Stimulated activated CD4-positive, alpha-beta T cell treated with anti-CD3 and anti-CD28 coated beads, Interleukin-12 subunit alpha, Interleukin-12 subunit beta, amount 100 ng/mL, for 24 hours (primary cell): ENCODE measurements at places on chromosomes 3 and 15.
A peak's percentile ranks its signal among the peaks of the same experiment; 100 is the strongest.

DNA sequence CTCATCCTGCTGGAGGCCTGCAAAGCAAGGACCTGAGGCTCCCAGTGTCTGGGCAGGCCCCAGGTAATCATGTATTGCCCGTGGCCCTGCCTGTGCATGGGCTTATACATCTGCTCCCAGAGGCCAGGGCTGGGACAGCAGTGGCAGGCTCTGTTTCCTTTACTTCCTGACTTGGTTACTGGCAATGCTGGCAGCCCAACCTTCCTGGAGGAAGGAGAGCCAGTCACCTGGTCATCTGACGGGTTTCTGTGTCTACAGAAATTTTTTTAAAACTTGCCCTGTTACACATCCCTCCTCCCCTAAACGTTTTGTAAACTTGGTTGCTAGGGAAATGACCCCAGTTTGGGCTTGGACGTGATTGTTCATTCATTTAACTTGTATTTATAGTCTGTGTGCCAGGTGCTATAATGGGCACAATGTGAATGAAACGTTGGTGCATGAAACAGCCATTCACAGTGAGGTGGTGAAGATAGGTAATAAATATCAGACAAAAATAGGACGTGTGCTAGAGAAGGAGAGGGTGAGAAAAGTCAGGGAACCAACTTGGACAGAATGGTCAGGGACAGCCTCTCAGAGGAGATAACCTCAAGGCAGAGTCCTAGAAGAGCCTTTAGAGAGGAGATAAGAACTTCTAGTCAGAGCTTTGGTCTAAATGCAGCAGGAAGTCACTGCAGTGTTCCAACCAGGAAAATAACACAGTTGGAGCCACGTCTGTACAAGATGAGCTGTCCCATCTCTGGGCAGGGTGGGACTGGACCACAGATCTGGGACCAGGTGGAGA lies 14.1 kb downstream of the TEX264 start:
- no peak for DNase-seq

- DNase-seq: no peak
Observed at GRCh38 chr3:127775398-127776109, 46.8 kb downstream of the MGLL start.

GRCh38 chr3:102200126-102200525 lies 234.7 kb upstream of the ZPLD1 start:
- no peak for DNase-seq

DNA sequence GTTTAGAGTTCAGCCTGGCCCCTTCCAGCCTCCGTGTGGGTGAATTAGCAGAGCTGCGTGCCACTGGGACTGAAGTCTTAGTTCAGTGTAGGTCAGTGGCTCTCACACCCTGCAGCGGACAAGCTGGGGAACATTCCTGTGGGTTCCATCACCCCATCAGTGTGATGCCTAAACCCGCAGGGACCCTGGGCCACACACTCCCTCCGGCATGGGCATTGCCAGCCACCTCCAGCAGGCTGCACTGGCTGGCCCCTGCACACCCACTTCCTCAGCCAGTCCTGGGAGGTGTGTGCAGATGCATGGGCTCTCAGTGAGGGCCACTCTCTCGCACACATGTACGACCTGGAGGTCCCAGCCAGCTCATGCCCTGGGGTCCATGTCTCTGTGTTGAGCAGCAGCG lies 32.1 kb upstream of the TOPBP1 start:
- no peak for DNase-seq

DNA sequence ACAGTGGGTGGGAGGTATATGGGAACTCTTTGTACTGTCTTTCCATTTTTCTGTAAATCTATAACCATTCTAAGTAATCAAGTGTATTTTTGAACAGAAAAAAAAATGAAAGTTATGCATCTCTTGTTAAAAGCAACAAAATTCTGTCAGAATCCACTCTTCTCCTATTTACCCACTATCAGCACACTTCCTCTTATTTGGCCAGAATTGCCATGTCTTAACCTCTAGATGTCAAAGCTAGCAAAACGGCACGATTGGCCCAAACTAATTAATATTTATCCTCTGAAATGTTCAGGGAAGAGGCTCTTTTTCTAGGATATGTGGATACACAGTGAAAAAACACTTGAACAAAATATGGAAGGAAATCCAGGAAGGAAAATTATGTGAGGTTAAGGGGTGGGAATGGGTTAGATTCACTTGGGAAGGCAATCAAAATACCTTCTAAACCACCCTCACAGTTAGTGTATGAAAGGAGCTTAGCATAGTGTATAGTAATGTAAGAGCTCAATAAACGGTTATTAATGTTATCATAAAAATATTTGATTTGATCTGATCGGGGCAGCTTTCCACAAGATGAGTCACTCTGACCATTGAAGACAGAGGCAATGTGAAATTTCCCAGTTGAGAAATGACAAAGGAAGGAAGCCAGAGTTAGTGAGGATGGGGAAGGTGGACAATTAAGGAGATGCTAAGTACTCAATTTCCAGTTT lies 20.1 kb upstream of the TGFBR2 start:
- no peak for DNase-seq

DNA sequence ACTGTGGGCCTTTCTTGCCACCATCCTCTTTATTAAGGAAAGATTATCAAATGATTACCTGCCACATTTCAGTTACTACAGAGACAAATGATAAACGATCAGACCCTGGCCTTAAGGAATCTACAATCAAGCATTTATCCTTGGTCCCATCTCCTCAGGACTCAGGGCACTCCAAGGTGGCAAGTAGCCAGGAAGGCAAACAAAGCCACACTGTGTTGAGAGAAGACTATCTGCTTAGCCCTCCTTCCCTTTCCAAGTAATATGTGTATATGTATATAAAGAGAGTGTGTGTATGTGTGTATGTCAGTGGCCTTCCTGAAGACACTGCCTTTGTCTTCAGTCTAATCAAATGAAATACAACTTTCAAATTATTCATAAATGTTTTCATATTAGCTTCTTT lies 490.1 kb upstream of the ATP11B start:
- no peak for DNase-seq

DNA sequence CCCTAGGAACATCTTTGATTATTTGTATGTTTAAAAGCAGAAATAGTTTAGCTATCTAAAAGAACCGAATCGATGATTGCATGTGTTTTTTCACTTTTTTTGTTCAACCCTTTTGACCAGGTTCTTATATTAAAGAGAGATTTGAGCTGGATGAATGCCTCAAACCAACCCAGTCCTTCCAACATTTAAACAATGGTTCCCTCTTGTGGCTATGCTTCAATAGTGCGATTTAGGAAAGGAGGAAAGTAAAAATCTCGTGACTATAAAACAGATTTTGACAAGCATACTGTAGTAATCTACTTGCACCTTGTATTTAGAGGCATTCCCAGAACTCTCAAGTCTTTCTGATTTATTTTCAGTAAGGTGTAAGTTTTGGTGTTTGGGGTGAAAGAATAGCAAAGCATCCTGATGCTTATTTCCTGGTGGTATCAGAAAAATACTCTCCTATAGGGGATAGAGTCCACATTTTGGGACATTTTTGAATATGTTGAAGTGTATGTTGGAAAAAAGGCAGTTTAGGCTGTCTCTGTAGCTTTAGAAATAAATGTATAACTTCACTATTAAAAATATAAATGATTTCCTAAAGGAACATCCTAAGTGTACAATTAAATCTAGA lies 159.6 kb upstream of the KCNH8 start:
- DNase-seq: no peak

DNA sequence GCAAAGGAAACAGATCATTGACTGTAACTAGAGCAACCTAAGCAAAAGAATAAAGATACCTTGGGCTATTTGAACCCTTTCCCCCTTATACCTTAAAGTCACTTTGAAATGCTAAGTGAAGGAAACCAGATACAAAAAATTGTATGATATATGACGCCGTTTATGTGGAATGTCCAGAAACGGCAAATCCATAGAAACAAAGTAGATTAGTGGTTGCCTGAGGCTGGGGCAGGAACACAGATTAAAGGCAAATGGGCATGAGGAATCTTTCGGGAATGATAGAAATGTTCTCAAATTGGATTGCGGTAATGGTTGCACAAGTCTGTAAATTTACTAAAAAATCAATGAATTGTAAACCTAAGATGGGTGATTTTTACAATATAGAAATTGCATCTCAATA lies 160.1 kb upstream of the CCDC54 start:
- no peak for DNase-seq

GRCh38 chr3:197083486-197083885 lies 53.9 kb upstream of the MELTF start:
- DNase-seq: no peak

DNA sequence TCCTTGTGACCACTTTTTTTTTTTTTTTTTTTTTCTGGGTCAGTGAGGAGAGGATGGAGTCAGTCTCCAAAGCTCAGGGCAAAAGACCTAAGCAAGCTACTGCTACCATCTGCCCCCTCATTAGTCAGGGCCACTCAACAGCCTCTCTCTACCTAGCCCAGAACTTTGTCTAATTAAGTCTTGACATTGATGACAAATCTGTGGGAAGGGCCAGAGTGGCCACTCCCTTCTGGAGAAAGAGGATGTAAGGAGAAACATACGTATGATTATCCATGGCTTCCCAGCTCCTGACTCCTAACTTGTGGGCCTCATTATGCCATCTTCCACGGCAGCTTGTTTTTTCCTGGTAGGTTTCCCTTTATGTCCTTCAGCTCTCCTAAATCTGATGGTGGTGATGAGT lies 37.9 kb downstream of the NR1I2 start:
- no peak for DNase-seq

DNA sequence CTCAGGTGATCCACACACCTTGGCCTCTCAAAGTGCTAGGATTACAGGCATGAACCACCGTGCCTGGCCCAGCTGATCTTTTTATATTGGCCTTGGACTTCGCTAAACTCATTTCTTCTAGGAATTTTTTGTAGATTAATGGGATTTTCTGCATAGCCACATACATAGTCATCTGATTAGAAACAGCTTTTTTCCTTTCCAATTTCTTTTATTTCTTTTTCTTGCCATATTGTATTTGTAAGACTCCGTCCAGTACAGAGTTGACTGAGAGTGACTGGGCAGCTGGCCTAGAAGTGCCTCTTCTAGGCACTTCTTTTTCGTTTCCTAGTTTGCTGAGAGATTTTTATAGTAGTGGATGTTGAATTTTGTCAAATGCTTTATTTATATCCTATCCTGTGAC lies 37.4 kb downstream of the ARIH1 start:
- DNase-seq: no peak

GRCh38 chr3:184648636-184649035 lies 63.2 kb downstream of the MAGEF1 start:
- DNase-seq: no peak

DNA sequence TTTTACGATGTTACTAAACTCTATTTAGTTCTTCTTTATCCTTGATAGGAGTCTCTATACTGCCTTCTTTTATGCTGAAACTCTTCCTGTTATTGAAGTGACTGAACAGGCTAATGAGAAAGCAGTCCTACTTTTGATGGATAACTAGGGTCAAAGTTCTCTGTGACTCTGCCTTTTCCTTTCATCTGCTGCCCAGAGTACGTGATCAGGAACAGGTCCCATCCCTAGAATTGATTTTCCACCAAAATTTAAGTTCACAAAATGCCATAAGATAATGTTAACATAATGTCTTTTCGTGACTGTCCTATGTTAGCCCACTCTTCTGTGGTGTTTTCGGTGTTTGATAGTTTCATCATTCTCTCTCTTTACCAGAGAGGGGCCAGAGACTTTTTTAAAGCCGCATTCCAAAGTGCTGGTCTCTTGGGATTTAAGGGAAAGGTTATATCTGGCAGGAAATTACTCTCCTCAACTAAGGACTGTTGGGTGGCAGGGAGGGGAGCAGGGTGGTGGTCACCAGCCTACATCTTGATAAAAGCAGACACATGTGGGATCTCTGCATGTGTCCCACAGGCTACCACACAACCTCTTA lies 50.3 kb upstream of the PLXND1 start:
- DNase-seq: no peak

- DNase-seq: no peak
Observed at GRCh38 chr3:44415421-44415820, 62.0 kb downstream of the ZNF445 start.

GRCh38 chr15:56659197-56659596 lies 74.1 kb downstream of the ZNF280D start:
- DNase-seq: no peak

- DNase-seq: no peak
Observed at GRCh38 chr3:108673988-108674661, 83.1 kb downstream of the RETNLB start.

- DNase-seq: peak; percentile 64
Observed at GRCh38 chr15:84633311-84634227, 20.5 kb downstream of the WDR73 start.

GRCh38 chr3:13070391-13071070 lies 2.7 kb downstream of the IQSEC1 start:
- DNase-seq: no peak

GRCh38 chr15:77533578-77534430 lies 98.9 kb downstream of the LINGO1 start:
- DNase-seq: no peak

DNA sequence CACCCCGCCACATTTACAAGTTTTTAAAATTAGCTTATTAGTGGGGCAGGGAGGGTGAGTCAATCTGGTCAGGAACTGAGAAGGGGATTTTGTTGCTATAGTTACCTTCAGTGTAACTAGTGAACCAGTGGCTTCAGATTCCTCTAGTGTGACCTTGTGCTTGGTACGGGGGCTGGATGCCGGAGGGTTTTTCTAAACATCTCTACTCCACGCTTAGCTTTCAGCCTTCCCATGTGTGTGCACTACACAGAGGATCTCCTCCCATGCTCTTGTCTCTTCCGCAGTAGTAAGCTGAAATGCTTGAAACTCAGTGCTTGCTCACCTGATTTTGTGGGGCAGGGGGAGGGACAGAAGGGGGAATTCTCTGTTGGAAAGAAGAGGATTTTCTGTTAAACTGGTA lies 67.9 kb upstream of the AKAP13 start:
- no peak for DNase-seq

DNA sequence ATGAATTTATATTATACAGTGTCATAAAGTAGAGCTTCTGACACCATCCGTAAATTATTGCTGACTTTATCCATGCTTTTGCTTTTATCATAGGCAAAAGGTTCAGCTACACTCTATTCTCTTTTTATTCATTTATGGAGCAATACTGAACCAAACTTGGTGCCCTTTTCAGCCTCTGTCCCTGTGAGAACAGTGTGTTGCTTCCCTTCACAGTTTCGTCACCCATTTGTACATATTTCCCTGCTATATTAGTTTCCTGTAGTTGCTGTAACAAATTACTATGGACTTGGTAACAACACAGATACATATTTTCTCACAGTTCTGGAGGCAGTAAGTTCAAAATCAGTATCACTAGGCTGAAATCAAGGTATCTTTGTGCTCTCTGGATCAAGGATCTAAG lies 2.8 kb upstream of the RPL24 start:
- no peak for DNase-seq
